GM12878 (cell line): ENCODE measurements at places on chromosomes 13 and 19. TPM values are rescaled to one million over a fixed set of nuclear protein-coding genes. Genes with fewer than 3 reads are reported as not detected.
A peak's percentile ranks its signal among the peaks of the same experiment; 100 is the strongest.

- no peaks in the 10 kb centered on the region for H3K27me3 ChIP-seq
- H3K36me3 ChIP-seq, result no peaks in the 10 kb centered on the region
- no peak overlapping the region for H3K4me3 ChIP-seq
These were observed 1937.6 kb downstream of the PCDH9 start for GRCh38 chr13:65292488-65292901.

- H3K27me3 ChIP-seq, result no peaks in the 10 kb centered on the region
- DNase-seq, result no peak
- no peak overlapping the region for H3K27ac ChIP-seq
- no peak overlapping the region for H3K4me3 ChIP-seq
- H3K36me3 ChIP-seq, result no peaks in the 10 kb centered on the region
These were observed 46.4 kb upstream of the SHKBP1 start for GRCh38 chr19:40530091-40530901.

DNA sequence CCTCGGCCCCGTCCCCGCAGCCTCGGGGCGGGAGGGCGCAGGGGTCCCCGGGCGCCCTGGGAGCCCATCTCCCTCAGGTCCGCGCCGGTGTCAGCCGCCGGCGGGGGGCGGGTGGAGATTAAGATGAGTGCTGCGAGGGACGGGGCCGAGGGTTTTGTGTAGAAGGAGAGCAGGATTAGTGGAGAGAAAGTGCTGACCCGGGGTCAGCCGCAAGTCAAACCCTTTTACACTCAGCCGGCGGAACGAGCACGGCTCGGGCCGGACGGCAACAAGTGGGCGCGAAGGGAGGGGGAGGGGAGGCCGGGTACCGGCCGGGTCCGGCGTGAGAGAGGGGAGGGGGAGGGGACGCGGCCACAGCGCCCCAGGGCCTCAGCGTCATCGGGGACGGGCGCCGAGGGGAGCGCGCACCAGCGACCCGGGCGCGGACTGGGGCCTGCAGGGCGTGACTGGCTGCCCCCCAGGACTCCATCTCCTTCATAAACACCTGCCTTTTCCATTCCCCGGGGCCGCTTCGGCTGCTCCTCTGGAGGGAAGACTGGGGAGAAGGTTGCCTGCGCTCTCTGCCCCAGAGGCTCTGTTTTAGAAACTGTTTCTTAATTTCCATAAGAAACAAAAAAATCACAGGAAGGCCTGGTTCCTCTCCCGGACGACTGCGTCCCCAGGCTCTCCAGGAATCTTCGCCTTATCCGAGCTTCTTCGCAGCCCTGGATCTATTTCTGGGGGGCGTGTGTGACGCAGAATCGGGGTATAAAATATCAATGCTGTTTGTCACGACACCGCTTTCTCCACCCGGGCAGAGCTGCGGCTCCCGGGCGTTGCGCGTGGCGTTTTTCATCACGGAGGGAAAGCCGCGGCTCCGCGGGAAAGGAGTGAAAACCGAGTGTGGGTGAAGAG is 6.5 kb downstream of the SOX1 start:
- no peaks in the 10 kb centered on the region for H3K36me3 ChIP-seq
- H3K27me3 ChIP-seq, result peaks cover 3% of the 10 kb centered on the region; the same call in 1 of the 2 replicates
- no peaks in the 10 kb centered on the region for H3K4me1 ChIP-seq

- DNase-seq, result no peak
- H3K4me1 ChIP-seq, result no peaks in the 10 kb centered on the region
- no peak overlapping the region for H3K27ac ChIP-seq
- H3K4me3 ChIP-seq, result no peak overlapping the region
These were observed 17.5 kb downstream of the PCDH8 start for GRCh38 chr13:52830946-52831345.

- H3K4me3 ChIP-seq, result no peak overlapping the region
- no peaks in the 10 kb centered on the region for H3K27me3 ChIP-seq
- no peaks in the 10 kb centered on the region for H3K4me1 ChIP-seq
- no peak overlapping the region for H3K27ac ChIP-seq
- DNase-seq, result no peak
- H3K36me3 ChIP-seq, result no peaks in the 10 kb centered on the region
These were observed 17.3 kb upstream of the CACNG8 start for GRCh38 chr19:53945441-53945840.

- no peak overlapping the region for H3K4me3 ChIP-seq
- DNase-seq, result no peak
- no peaks in the 10 kb centered on the region for H3K27me3 ChIP-seq
- H3K4me1 ChIP-seq, result no peaks in the 10 kb centered on the region
- no peaks in the 10 kb centered on the region for H3K36me3 ChIP-seq
These were observed 17.3 kb downstream of the ZNF229 start for GRCh38 chr19:44430956-44431355.

DNA sequence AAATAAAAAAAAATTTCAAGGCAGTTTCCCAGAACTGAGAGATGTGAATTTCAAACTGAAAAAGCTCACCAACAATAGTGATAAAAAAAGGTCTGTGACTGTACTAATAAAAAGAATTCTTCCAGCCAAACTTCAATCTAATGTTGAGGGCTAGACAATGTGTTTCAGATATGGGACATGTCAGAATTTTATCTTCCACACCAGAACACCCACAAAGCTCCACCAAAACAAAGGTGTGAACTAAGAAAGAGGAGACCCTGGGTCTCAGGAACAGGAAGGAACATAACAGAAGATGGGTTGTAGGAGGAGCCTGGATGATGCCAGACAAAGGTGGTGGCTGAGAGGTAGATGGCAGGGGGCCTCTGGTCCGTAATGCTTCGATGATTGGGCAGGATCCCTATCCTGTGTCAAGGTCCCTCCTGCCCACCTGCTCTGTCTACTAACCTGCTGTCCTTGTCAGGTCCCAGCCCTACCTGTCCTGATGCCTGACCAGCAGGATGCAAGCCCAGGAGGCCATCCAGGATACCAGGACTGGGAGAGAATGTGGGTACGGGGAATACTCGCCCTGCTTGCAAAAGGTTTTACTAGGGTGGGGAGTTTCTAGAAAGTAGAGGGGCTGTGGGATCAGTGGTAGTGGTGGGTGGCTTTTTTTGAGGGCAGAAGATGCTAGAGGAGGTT is 4.5 kb downstream of the MZF1 start:
- peaks cover 3% of the 10 kb centered on the region; the same call in 1 of the 2 replicates for H3K36me3 ChIP-seq
- DNase-seq, result no peak
- no peaks in the 10 kb centered on the region for H3K27me3 ChIP-seq
- H3K4me1 ChIP-seq, result peaks cover 4% of the 10 kb centered on the region

- peaks cover 19% of the 10 kb centered on the region for H3K4me1 ChIP-seq
- H3K27ac ChIP-seq, result no peak overlapping the region
- DNase-seq, result no peak
- no peaks in the 10 kb centered on the region for H3K36me3 ChIP-seq
- H3K4me3 ChIP-seq, result no peak overlapping the region
These were observed 2.7 kb upstream of the ELAVL3 start for GRCh38 chr19:11483366-11484111.

DNA sequence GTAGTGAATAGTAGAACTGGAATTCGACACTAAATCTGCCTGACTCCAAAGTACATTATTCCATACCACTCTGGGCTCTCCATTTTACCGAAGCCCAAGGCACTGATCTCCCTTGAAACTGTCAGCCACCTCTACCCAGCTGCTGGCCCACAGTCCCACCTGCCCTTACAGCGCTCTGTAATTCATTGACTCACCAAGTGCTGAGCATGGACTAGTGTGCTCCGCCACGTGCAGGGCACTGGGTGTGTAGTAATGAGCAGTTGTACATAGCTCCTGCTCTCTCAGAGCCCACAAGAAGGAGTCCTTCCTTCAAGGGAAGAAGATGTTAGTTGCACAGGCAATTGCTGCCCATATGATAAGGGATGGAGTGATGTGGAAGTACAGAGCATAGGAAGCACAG is 76.6 kb upstream of the SIAH3 start:
- H3K27ac ChIP-seq, result no peak overlapping the region
- no peak for DNase-seq
- H3K36me3 ChIP-seq, result no peaks in the 10 kb centered on the region
- H3K27me3 ChIP-seq, result peaks cover 3% of the 10 kb centered on the region; the same call in 1 of the 2 replicates
- no peaks in the 10 kb centered on the region for H3K4me1 ChIP-seq

- H3K36me3 ChIP-seq, result no peaks in the 10 kb centered on the region
- no peak overlapping the region for H3K27ac ChIP-seq
- no peak overlapping the region for H3K4me3 ChIP-seq
- no peak for DNase-seq
- H3K27me3 ChIP-seq, result no peaks in the 10 kb centered on the region
These were observed 335.7 kb downstream of the DCT start for GRCh38 chr13:94143624-94144350.

- no peak for DNase-seq
- H3K27ac ChIP-seq, result no peak overlapping the region
- no peaks in the 10 kb centered on the region for H3K36me3 ChIP-seq
These were observed 4.5 kb downstream of the ADGRE1 start for GRCh38 chr19:6891761-6892385.

DNA sequence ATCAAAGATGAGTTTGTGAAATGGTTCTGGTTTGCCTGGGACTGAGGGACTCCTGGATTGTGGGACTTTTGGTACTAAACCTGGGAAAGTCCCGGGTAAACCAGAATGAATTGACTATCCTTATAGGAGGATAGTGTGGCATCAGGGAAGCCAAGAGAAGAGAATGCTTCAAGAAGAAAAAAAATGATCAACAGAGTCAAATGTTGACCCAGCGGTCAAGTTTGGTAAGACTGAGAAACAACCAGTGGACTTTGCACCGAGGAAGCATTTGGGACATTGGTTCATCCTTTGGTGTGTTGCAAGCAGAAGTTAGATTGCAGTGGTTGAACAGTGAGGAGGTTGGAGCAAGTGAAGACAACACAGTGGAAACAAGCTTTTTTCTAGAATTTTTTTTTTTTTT is 33.5 kb downstream of the CLEC17A start:
- H3K27ac ChIP-seq, result no peak overlapping the region
- no peaks in the 10 kb centered on the region for H3K36me3 ChIP-seq
- DNase-seq, result no peak
- no peak overlapping the region for H3K4me3 ChIP-seq
- peaks cover 20% of the 10 kb centered on the region for H3K4me1 ChIP-seq

- no peak overlapping the region for H3K4me3 ChIP-seq
- H3K36me3 ChIP-seq, result no peaks in the 10 kb centered on the region
- no peaks in the 10 kb centered on the region for H3K4me1 ChIP-seq
- no peak overlapping the region for H3K27ac ChIP-seq
These were observed 10.1 kb upstream of the GSX1 start for GRCh38 chr13:27782151-27782550.

- H3K27me3 ChIP-seq, result no peaks in the 10 kb centered on the region
- no peak overlapping the region for H3K27ac ChIP-seq
- no peaks in the 10 kb centered on the region for H3K36me3 ChIP-seq
- no peak overlapping the region for H3K4me3 ChIP-seq
- no peak for DNase-seq
These were observed 39.4 kb downstream of the CELF5 start for GRCh38 chr19:3263866-3264265.

DNA sequence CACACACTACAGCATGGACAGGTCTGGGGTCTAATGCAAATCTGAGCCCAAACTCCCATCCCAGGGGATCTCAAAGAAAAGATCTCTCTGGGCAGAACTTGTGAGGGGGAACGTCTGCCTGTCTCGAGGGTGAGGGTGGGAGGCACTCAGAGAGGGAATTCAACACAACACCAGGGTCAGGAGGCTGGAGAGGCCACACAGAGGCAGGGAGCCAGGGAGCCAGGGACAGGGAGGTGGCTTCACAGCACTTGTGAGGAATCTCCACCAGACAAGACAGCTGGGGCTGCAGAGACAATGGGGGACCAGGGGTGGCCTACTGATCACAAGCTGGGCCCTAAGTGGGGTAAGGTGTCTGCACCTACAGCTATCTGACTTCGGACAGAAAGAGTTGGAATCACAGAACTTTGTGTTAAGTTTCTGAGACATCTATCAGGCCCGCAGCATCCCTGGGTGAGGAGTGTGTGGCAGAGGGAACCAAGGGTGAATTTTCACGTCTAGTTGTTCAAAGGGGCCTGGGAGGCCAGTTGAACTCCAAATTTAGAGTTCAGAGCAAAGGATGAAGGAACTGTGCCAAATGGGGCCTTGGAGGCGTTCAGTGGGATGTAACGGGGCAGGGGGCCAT is 12.7 kb upstream of the AKAP8L start:
- H3K4me1 ChIP-seq, result peaks cover 10% of the 10 kb centered on the region
- no peaks in the 10 kb centered on the region for H3K27me3 ChIP-seq
- H3K36me3 ChIP-seq, result peaks cover 15% of the 10 kb centered on the region
- no peak for DNase-seq
- peak overlapping the region; percentile 98 for H3K4me3 ChIP-seq

DNA sequence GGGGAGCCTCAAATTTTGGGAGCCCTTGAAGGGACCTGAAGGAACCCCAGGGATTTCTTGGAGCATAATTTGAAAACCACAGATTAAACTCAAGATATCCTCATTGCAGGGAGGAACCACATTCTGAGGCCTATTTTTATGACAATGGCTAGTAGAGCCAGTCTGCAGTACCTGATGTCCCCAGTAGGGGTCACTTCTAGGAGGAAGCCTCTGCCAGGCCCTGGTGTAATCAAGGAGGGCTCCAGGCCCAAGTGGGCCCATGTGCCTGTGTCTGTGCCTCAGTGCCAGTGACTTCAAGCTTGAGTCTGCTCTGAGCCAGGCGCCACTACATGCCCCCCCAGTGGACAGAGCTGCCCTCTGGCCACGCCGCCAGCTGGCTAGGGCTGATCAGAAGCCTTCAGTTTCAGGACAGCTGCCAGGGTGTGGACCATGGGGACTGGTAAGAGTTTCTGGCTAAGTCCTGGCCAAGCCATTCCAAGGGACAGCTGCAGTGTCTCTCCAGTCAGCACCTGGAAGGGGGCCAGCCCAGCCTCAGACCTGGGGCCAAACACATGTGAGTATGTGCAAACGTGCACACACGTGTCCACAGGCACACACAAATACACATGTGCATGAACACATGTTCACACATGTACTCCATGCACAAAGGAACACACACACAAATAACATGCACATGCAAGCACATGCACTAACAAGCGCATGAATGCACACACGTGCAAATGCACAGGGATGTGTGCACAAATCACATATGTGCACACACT is 20.5 kb upstream of the SLC7A10 start:
- no peaks in the 10 kb centered on the region for H3K4me1 ChIP-seq
- no peaks in the 10 kb centered on the region for H3K36me3 ChIP-seq
- H3K4me3 ChIP-seq, result no peak overlapping the region
- no peaks in the 10 kb centered on the region for H3K27me3 ChIP-seq
- H3K27ac ChIP-seq, result no peak overlapping the region

DNA sequence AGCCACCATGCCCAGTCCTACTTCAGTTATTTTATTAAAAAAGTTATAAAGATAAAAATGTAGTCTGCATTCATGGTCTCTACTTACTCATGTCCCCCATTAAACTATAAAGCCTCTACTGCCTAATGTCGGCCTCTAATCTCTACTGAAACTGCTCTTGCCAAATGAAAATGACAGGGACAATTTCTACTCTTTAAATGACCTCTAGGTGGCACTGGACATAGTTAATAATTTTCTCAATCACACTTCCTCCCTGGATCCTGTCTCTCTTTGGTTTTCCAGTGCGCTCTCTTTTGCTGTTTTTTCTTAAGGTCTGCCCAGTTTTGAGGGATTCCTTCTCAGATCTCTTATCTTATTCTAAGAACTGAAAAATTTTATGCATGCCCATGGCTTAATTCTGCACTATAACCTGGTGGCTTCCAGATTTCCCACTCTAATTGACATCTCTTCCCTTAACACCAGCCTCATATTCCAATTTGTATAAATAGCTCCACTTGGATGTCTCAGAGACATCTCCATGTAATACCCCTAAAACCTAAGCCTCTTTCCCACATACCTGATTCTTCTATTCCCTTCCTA is 54.3 kb downstream of the MTMR6 start:
- H3K27ac ChIP-seq, result no peak overlapping the region
- no peak overlapping the region for H3K4me3 ChIP-seq
- H3K36me3 ChIP-seq, result no peaks in the 10 kb centered on the region
- H3K4me1 ChIP-seq, result peaks cover 8% of the 10 kb centered on the region; the same call in 1 of the 2 replicates

FFAR2 gene
- 2.3 and 2.8 TPM in 2 replicates for total RNA-seq

SOX21 gene
- total RNA-seq, result not detected in 2 replicates

ATP4A gene
- total RNA-seq, result 0.16 and 0.18 TPM in 2 replicates

IRGC gene
- not detected in 2 replicates for total RNA-seq

PNMA8B gene
- total RNA-seq, result not detected in 2 replicates

ZNF493 gene
- total RNA-seq, result 6.4 and 7.1 TPM in 2 replicates

PCSK4 gene
- total RNA-seq, result 0.90 and 0.95 TPM in 2 replicates

ZNF667 gene
- total RNA-seq, result not detected in 2 replicates

CLDND2 gene
- 0.90 and 3.3 TPM in 2 replicates for total RNA-seq
